ENCODE measurements at places on chromosomes 1 and 21.

DNA sequence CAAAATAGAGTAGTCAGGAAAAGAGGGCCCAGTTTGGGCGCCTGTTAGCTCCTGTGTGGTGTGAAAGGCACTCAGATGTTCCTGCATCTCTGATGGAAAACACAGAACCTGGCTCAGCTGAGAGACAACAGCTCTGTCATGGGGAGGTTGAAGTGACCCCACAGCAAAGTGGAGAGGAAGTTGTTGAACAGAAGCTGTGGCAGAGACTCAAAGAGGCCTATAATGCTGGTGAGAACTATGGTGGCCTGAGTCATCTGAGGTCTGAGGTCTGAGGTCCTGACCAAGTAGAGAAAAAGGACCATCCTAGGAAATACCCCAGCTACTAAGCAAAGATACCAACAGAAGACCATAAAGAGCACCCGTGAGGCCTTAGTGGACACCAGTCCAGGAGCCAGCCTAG is 45.6 kb upstream of the JAK1 start:
- DNase-seq, result no peak

DNA sequence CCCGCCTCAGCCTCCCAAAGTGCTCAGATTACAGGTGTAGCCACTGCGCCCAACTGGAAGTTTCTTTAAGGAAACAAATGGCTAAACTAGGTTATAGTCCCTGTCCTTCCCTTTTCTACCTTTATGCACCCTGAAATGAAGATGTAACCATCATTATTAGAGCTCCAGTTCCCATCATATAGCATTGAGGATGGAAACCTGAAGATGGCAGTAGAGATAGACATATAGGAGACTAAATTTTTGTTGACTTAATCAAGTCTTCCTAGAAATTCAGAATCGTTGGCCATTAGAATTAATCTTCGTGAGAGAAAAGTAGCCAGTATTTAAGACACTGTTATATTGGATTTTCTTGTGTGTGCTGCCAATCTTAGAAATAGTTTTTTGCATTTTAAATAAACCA is 1016.3 kb upstream of the NCAM2 start:
- no peak for DNase-seq

GRCh38 chr1:21651214-21652042 is 17.7 kb downstream of the RAP1GAP start:
- DNase-seq, result no peak

DNA sequence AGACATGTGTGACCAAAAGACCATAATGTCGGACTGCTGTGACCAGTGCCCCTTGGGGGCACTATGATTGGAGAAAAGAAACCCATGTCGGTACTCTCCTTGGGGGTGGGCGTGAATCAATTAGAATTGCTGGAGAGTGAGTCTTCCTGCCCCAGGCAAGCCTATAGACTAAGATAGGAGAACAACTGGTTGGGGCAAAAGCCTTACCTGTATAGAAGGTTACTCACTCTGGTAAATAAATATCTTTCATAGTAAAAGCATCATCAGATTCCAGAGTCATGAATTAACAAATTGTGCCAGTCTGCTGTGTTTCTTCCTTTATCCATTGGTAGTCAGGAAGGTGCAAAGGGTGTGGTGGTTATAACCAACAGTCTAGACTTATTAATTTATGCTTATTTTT is 2.9 kb upstream of the PTGFRN start:
- no peak for DNase-seq

DNA sequence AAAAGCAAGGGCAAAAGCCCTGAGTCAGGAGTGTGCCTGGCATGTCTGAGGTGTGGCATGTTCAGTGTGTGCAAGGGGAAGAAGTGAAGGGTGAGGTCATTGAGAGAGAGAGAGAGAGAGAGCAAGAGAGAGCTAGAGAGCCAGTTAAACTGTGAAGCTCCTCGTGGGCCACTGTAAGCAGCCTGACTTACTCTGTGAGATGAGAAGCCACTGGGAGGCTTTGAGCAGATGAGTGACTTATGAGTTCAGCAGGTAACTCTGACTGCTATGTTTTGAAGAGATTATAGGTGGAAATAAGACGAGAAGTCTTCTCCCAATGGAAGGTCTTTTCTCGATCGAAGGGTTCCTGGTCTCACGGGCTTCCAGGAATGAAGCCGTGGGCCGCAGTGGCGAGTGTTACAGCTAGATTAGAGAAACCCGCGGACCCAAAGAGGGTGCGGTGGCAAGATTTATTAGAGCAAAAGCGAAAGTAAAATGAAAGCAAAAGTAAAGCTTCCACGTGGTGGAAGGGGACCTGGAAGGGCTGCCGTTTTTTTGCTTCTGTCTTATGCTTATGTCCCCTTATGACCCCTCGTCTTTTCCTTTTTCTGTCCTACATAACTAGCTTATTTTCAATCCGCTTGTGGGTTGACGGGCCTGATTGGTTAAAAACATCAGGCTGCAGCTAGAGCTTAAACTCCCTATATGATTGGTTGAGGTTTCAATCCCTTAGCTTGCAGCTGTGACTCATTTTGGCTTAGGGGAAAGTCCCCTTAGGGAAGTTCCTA is 323.1 kb upstream of the FAM78B start:
- no peak for DNase-seq

GRCh38 chr1:31413405-31414001 is 490 bp downstream of the SERINC2 start:
- peak; percentile 80 for DNase-seq

GRCh38 chr1:174682419-174683008 is 234.8 kb downstream of the GPR52 start:
- no peak for DNase-seq

GRCh38 chr1:30754684-30755171 is 2.8 kb downstream of the LAPTM5 start:
- no peak for DNase-seq
